ENCODE measurements at places on chromosomes 4 and X. TPM values are rescaled to one million over a fixed set of nuclear protein-coding genes. Genes with fewer than 3 reads are reported as not detected.

Gene F11
- total RNA-seq = not detected

Gene CD38
- not detected for total RNA-seq

Gene GC
- not detected for total RNA-seq

Gene EGF
- 1.5 TPM for total RNA-seq

Gene MID1
- total RNA-seq = 7.6 TPM

Gene SPIN2A
- not detected for total RNA-seq

Gene FREM3
- total RNA-seq = not detected

Gene YY2
- total RNA-seq = 0.78 TPM

Gene DCLK2
- not detected for total RNA-seq

Gene ZNF81
- 5.2 TPM for total RNA-seq

Gene PPEF2
- not detected for total RNA-seq

Gene UGT2B7
- not detected for total RNA-seq

Gene GPR82
- total RNA-seq = not detected

Gene FAM9B
- not detected for total RNA-seq

Gene CCSER1
- 0.39 TPM for total RNA-seq

Gene RHOXF2
- not detected for total RNA-seq

Gene EMCN
- not detected for total RNA-seq

All from hair follicular keratinocyte (primary cell).